AG08395 (cell line): ENCODE measurements at places on chromosomes 7 and 10.

GRCh38 chr7:123994449-123994848 is 38.4 kb downstream of the TMEM229A start:
- no peak for DNase-seq

DNA sequence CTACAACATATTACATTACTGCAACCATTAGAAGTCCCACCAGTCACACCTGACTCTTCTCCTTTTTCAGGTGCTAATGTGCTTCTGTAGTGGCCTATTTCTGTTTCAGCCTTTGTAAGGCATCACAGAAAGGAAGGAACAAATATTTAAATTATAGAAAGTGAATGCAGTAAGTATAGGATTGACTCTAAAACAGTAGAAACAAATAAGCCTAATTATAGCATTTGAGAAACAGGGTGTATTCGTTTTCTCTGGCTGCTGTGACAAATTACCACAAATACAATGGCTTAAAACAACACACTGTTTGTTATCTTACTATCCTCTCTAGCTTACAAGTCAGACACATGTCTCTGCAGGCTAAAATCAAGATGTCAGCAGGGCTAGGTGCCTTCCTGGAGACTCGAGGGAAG is 69.4 kb downstream of the CCSER2 start:
- DNase-seq = no peak

DNA sequence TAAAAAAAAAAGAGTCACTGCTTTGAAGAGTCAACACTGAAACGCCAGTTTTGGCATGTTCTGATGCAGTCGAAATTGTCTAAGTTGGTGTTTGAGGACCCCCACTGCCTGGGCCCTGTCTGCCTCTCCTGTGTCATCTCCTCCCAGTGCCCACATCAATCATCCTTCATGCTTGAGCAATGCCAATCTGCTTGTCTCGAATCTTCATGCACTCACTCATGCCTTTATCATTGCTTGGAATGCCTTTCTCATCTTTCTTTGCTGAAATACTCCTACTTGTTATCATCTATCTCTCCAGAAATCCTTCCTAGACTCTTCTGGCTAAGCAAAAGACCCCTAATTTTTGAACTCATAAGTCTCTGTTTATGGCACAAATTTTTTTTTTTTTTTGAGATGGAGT is 42.1 kb upstream of the PLPP4 start:
- DNase-seq = no peak

DNA sequence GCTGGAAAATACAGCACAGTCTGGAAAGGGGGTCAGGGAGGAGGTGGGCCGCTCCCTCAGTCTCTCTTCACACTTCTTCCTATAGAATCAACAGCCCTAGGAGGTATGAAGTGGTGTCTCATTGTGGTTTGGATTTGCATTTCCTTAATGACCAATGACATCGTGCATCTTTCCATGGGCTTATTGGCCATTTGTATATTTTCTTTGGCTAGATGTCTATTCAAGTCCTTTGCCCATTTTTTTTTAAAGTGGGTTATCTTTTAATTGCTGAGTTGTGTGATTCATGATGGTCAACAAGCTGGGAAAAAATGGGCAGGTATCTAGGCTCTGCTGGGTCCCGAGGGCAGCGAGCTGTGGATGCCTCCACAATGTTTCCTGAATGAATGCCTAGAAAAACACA is 29.1 kb downstream of the TMEM130 start:
- DNase-seq = no peak
